GM13977 (cell line): ENCODE measurements at places on chromosomes 5 and 9.

DNA sequence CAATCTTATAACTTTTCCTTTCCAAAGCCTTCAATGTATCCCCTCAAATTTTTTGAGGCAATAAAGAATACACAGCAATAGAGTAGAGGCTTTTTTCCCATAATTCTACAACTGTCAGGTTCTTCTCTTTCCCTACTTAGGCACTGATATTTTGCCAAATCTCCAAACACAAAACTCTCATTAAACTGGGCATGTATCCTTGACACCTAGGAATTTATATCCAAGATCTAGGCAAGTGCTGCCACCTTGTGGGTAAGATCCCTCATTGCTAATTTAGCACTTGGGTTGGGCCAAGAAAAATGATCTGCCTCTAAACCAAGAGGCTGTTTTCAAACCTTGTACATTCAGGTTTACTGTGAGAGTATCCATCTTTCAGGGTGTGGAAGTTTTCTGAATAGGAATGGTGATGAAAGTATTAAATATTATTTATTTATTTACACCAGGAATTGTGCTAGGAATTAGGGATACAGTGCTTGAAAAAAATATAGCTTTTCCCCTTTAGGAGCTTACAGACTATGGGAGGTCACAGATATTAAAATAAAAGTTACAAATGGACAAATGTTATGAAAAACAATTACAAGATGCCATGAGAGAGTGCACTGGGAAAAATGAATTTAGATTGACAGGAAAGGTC lies 17.6 kb downstream of the TSTD2 start:
- DNase-seq = peak; percentile 61

GRCh38 chr5:134791580-134791979 lies 33.0 kb downstream of the DDX46 start:
- no peak for DNase-seq

DNA sequence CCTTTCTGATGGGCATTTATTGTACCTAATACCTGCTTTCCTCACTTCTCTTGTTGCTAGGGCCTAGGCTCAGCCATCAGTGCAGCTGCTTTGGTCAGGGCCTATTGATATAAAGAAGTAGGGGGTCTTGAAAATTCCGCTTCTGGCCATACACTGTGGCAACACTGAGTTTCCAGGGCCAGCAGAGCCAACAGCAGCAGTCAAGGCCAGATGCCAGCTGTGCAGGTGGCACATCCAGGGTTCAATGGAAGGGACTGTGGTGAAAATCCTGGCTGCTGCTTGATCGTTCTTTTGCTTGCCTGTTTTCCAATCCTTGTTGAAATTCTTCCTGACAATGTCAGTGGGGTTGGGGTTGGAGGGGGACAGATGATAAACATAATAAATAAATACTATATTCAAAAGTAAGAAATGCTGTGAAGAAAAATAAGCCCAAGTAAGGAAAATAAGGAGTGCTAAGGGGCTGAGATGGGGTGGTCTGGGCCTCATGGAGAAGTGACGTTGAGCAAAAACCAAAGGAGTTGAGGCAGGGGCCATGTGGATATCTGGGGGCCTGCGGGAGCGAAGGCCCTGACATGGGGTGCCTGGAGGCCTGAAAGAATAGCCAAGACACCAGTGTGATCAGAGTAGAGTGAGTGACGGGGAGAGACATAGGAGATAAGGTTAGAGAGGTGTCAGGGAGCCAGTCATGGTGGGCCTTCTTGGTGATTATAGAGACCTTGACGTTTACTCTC lies 91.0 kb upstream of the ALDH1B1 start:
- DNase-seq = no peak

DNA sequence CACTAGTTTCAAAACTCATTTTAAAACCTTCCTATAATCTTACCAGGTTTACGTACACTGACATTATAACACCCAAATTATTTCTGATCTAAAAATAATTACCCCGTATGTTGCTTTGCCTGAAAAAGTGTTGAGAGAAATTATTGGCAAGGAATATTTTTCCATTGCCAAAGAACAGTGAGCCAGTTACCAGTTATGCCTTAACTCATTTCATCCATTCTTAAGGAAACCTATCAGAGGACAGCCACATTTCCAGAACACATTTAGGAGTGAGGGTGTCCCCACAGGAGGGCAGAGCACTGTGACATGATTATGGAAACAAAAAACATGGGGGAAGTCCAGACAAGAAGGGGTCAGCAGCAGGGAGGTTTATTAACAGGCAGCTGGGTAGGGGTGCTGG lies 52.2 kb downstream of the GABBR2 start:
- no peak for DNase-seq

- no peak for DNase-seq
Measured at GRCh38 chr5:142795251-142795650, 25.1 kb downstream of the ARHGAP26 start.

DNA sequence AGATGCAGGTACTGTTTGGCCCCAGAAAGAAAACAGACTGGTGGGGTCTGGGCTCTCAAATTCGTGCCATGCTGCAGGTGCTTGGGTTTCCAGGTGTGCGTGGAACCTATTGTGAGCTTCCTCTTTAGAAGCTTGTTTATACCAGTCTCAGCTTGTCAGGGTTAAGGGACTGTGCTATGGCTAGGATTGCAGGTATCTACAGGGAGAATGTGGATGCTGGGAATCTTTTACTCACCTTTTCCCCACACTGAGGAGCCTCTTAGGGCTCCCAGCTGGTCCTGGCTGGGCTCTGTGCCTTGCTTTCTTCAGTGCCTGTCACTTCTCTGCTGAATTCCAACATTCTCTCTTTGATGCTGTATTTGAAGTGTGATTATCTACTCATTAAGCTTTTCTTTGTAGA lies 111.8 kb downstream of the WDR70 start:
- DNase-seq = no peak

GRCh38 chr9:124754289-124754688 lies 16.8 kb downstream of the NR6A1 start:
- DNase-seq = no peak

GRCh38 chr9:38127271-38127839 lies 58.3 kb upstream of the SHB start:
- DNase-seq = no peak

GRCh38 chr5:133341296-133341695 lies 271.0 kb downstream of the FSTL4 start:
- DNase-seq = no peak
